ENCODE measurements at places on chromosomes 2 and 18.

DNA sequence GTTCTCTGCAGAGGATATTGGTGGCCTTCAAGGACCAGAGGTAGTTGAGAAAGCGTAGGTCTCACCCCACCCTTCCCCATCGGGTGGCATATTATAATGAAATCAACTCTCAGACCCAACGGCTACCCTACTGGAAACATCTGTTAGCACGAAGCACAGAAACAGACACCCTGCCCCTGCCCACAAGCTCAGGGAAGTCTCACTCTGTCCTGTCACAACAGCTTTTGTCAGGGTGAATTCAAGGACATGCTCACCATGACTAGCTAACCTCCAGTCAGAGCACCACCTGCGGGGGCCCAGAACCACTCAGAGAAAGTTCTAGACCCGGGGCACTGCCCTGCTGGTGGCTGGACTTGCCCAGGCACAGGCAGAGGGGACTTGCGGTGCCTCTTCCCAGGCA lies 3.5 kb upstream of the B3GNT7 start:
- DNase-seq: no peak

DNA sequence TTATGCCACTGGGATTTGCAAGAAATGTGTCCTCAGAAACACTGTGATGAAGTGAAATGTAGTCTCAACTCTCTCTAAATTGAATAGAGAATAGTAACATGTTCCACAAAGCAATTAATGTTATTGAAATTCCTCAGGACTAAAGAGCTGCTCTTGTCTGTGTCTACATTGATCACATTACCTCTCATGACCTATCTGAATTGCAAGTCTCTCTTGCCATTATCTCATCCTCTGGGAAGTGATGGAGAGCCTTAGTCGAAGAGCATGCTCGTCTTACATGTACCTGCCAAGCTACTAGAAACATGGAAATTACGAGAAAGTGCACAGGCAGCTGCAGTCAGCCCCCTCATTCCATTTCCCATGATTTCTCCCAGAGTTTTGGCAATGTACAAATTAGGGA lies 561.1 kb upstream of the ZNF804A start:
- DNase-seq: no peak

DNA sequence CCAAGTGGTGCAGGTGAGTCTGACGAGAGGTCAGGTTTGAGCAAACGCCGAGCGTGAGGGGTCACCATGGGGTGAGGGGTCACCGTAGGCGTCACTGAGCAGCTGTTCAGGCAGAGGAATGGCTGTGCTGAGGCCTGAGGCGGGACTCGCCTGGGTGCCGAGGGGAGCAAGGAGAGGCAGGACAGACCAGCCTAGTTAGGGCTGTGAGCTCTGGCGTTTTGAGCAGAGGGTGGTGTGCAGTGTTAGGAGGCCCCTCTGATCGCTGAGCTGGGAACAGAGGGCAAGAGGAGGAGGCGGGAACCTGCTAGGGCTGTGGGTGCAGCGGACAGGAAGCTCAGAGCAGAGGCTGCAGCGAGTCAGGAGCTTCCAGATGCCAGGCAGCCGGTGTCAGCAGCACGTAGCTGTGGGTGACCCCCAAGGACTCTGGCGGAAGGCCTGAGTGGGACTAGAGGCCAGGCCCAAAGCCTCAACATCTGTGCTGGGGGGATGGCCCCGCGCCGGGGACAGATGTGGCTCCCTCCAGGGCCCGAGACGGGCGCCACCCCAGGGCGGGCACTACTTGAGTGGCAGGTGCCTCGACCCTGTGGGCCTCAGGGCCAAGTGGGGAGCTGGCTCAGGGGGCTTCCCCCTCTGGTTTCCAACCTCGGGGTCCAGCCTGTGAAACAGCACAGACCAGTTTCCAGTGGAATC lies 55.7 kb downstream of the KCNG2 start:
- DNase-seq: no peak

GRCh38 chr18:28151434-28151833 lies 25.5 kb downstream of the CDH2 start:
- DNase-seq: no peak

- no peak for DNase-seq
These were observed 41.3 kb downstream of the BCL11A start for GRCh38 chr2:60512062-60512622.

- no peak for DNase-seq
These were observed 46.8 kb downstream of the TNS1 start for GRCh38 chr2:217955881-217956493.

GRCh38 chr18:68738564-68738963 lies 23.7 kb upstream of the TMX3 start:
- DNase-seq: no peak

GRCh38 chr2:42954227-42954962 lies 162.0 kb upstream of the HAAO start:
- DNase-seq: no peak

DNA sequence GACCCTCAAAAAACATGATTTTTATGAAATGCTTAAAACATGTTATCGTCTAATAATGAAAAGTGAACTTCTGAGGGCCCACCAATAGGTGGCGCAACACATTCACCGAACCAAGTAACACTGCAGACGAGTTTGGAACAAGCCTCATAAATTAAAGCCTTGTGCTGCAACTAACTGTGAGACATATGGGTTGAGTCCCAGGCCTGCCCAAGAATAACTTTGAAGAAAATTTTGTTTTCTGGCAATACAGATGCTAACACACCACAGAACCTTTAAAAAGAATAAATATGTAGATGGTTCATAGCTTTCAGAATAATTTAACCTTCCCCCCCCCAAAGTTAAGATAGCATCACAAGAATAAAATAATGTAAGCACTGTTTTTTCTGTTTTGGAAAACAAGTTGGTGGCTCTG lies 285.9 kb downstream of the RNF144A start:
- peak; percentile 80 for DNase-seq

- DNase-seq: no peak
These were observed 8.9 kb downstream of the ASPRV1 start for GRCh38 chr2:69952336-69953115.

DNA sequence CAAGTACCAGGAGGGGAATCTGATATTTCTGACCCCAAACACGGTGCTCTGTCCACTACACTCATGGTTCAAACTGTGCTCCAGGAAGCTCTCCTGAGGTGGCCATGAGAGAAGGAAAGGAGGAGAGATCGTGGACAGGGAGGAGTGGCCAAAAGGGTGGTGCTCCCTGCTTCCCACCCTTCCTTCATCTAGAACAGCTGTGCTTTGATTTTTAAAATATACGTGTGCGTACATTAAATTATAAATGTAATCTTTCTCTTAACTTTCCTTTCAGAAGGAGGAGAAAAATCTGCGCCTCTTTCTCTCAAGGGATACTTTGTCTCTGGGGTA lies 8.2 kb upstream of the CHRNA1 start:
- DNase-seq: no peak

DNA sequence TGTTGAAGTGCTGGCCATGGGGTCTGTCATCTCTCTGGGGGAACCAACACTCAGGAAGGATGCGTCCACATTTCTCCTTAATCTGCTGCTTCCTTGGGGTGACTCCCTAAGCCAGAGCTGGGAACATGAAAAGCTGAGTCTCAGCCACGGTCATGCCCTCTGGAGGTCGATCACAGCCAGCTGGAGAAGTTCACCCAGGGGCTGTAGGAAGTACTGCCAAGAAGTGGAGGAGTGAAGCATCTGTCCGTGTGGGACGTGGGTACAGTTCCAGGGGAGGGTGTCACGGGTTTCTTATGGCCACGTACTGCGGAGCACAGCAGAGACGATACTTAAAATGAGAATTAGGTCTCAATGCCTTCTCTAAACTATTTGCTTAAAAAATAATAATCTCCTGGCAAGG lies 42.4 kb upstream of the IGFBP2 start:
- no peak for DNase-seq

DNA sequence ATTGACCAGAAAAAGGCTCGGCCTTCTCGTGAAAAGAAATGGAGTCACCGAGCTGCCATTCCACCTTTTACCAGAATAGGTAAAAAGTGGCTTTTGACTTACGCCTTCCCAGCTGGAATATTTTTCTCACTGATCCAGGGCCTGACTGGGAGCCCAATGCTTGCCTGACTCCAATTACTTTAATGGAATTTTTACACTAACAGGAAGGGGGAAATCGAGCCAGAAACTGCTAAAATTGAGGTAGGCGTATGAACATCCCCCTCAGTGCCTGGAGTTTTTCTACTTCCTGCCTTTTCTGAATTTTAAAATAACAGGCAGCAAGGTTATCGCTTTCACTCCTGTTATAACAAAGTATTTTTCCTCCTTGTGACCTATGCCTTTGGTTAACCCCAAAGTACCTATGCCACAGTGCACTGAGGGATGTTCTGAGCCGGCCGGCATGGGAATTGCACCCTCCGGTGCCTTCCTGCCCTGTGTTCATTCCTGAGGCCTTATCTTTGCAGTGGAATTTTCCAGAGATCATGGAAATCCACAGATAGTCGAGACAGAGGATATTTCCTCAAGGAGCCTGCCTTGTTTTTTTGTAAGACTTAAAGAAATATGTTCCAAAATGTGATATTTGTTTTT lies 18.3 kb upstream of the RPL31 start:
- no peak for DNase-seq

DNA sequence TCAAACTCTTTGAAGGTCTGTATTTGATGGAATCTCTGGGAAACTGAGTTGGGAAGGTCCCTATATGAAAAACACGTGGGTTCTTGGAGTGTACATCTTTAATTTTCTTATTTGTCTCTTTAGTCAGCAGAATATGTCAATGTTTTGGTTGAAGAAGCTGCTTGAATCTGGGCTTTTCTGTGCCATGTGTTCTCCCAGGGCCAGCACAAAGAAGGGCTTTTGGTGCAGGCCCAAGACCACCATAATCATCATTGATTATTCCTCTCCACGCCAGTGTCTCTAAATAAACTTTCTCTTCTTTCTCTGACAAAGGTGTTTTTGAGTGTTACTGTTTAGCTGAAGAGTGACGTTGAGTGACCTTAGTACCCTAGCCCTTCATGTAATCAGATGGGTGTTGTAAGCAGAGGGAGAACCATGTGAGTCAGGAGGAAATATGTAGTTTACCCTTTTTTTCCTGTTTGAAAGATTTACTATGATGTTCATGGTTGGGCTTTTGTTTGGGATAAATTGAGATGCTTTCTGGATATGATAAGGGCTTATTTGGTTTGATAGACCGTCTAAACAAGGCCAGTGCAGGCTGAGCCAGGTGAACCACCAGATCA lies 11.6 kb upstream of the TNP1 start:
- DNase-seq: no peak

- DNase-seq: no peak
These were observed 246.0 kb downstream of the CLIP4 start for GRCh38 chr2:29361231-29361630.

DNA sequence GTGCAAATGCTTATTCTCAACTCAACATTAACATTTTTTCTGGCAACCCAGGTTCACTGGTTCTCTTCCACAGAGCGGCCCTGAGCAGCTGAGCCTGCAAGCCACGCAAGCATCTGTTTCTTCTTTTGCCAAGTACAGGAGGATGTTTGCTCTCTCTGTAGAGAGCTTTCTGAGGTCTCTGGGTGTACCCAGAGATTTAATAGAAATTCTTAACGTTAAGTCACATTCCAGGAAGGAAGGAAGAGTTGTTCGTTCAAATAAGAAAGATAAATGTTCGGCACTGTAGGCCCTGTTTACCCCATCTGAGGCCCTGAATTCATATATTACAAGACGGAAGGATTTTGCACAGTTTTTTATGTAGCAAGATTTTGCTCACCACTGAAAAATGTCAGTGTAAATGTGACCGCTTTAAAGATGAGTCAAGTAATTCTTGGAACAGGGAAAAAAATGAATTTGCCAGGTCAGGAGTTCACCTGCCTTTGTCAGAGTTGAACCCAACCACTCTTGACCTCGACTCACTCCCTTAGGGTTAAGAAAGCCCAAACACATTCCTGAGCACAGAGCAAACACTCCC lies 30.1 kb downstream of the KCTD18 start:
- DNase-seq: no peak

Data from NCI-H748 treated with DMSO at 0.1 percent for 48 hours (cell line).